ENCODE measurements at places on chromosomes 5 and 9.

GRCh38 chr5:163727028-163727427, 221.6 kb downstream of the MAT2B start:
- peak; percentile 65 for DNase-seq

DNA sequence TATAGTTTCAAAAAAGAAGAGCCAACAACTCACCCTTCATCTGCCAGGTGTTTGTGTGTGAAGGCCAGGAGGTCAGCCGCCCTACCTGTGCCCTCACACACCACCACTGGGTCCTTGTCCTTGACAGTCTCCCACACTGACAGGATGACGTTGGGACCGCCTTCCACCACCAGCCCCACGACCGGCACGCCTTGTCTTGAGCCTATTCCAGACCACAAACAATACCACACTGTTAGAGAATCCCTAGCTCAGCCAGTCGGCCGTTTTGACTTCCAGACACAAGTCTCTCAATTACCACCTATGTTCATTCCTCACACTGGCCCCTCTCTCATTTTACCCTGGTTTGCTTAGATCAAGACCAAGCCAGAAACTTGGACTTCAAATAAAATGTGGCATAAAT, 66.1 kb downstream of the TRPM6 start:
- no peak for DNase-seq

DNA sequence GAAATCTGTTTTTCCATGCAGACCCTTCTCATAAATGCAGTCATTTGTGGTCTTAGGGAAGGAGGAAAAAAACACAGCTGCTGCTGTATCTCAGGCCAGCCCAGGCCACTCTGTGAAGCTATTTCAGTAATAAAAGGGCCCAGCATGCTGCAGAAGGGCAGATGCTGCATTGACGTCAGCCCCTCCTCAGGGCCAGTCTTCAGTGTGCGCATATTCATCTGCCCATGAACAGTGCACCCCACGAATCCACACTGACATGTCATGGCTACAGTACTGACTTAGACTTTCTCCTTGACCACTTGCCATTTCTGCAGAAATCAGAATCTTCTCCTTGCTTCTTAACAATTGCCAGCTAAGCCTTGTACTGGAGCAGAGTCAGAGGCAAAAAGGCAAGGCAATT, 304.7 kb downstream of the GABRG2 start:
- DNase-seq = no peak

DNA sequence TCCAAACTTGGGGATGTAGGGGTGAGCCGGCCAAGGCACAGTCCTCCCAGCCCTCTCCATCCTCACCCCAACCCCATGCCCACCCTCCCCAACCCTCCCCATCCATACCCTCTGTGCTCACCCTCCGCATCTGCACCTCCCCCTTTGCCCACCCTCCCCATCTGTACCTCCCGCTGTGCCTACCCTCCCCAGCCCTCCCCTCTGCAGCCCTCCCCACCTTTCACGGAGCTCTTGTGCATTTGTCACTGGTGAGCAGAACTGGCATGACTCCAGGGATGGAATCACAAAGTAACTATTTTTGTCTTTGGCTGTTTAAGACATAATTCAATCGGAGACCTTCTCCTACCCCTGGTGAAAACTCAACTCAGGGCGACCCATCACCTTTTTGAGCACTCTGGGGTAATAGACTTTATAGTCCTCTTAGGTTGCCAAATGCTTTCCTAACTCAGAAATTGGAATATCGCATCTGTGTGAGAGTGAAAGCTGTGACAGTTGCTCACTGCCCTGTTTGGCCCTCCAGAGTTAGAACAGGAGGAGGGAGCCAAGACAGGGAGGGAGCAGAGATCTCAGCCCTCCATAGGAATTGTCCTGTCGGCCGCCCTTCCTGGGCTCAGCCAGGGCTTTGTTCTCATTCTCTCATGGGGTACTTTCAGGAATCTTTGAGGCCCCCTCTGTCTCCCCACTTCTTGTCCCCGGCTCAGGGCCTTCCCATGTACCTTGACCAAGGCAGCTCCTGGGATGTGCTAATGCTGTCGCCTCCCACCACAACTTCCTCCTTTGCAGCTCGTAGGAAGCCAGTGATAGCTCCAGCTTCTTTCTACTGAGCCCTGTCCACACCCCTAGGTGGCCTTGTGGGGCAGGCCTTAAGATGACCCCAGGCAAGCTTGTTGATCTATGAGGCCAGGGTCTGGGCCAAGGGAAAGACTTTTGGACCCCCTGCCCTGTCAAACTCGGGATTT, 36.2 kb downstream of the OTULIN start:
- DNase-seq = peak; percentile 66

- DNase-seq = no peak
Measured at GRCh38 chr5:16616536-16617273, at the start of gene RETREG1. Gene RETREG1, minus strand, starts transcription at chr5:16616997. Its CDS starts 26 bp downstream, at chr5:16616971.

DNA sequence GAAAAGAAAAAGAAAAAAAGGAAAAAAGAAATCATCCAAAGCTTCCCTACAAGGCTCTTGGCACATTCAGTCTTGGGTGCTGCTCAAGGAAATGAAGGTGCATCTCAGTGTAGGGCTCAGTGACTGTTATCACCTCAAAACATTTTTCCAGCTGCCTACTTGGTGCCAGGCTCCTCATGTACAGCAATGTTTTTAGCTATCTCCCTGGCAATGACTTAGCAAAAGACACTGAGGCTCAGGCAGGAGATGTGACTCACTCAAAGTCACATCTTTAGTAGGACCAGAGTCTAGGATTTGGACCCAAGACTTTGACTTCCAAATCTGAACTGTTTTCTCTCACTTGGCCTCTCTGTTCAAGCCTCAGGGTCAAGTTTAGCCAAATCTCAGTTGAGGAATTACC, 264.2 kb downstream of the CRB2 start:
- DNase-seq = peak; percentile 15

- peak; percentile 1 for DNase-seq
Measured at GRCh38 chr9:17191082-17191481, 56.2 kb downstream of the CNTLN start.

DNA sequence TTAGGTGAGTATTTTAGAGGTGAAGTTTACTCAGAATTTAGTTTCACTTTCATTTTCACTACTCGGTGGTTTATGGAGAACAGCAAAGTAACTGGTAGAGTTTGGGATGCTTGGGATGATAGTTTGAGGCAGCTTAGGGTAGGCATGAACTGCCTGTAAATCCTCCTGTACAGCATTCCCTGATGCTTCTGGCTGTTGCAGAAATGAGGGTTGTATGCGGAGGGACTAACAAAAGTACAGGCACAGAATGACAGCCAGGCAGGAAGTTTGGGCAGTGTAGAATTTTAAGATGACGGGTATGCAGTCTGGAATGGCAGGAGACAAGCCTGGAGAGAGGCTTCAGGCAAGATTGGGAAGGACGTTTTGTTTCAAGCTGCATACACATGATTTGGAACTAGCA, 48.0 kb upstream of the FAM120AOS start:
- DNase-seq = peak; percentile 72

Data from OCI-M1 (cell line).